ENCODE measurements at places on chromosomes 6 and 20. TPM values are rescaled to one million over a fixed set of nuclear protein-coding genes. Genes with fewer than 3 reads are reported as not detected.

LY6G6C gene
- total RNA-seq, result not detected

ENPP5 gene
- total RNA-seq, result 0.19 TPM

- H3K4me1 ChIP-seq, result peaks cover 10% of the 10 kb centered on the region
- no peak for DNase-seq
- H3K36me3 ChIP-seq, result no peaks in the 10 kb centered on the region
- H3K4me3 ChIP-seq, result no peak overlapping the region
Observed at GRCh38 chr6:26524722-26525370, 13.3 kb upstream of the HMGN4 start.

CEP250 gene
- total RNA-seq, result 27.6 TPM

DLK2 gene
- total RNA-seq, result 0.19 TPM

DNA sequence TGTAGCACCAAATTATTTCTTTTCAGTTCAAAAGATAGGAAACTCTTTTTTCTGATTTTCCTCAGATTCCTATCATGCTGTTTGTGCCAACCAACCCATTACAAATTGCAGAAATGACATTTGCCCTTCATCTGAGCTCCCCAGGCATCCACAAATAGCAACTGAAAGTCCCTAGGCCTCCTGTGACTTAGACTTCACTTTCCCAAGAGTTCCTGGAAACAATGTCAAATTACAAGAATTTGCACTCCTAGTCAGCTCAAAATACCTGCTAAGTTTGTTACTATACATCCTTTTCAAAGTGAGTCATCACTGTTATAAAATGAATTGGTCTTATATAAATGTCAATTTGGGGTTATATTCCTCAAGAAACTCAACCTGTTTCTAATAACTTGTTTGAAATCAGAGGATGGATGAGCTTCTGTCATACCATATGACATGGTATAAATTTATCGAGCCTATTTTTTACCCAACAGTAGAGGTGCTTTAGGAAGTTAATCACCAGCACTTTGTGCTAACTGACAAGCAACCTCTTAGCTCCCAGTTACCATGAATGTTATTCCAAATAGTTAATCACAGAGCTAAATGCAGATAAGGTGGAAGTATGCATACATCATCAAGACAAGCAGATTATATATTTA lies 256.5 kb downstream of the HACE1 start:
- H3K4me1 ChIP-seq, result no peaks in the 10 kb centered on the region
- no peak overlapping the region for H3K4me3 ChIP-seq
- H3K36me3 ChIP-seq, result no peaks in the 10 kb centered on the region

- no peak for DNase-seq
- no peak overlapping the region for H3K27ac ChIP-seq
- H3K4me3 ChIP-seq, result peak overlapping the region; percentile 31
- H3K27me3 ChIP-seq, result peaks cover 75% of the 10 kb centered on the region
Observed at GRCh38 chr6:108133594-108134179, 32.1 kb upstream of the NR2E1 start.

DNA sequence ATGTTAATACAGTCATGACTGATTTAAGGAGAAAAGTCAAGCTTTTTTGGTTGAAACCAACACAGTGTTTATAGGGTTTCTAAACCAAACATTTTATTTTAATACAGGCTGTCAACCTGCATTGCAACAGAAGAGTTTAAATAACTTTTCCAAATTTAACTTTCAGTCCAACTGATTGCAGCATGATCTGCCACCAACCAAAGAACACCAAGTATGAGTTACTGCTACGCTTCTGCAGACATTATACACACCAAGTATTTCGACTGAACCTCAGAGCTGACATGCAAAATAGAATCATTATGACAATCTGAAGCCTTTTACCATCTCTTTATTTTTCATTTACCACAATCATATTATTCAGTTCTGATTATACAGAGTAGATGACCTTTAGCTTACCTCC lies 151.2 kb upstream of the DST start:
- no peak overlapping the region for H3K27ac ChIP-seq
- H3K4me3 ChIP-seq, result no peak overlapping the region
- H3K4me1 ChIP-seq, result no peaks in the 10 kb centered on the region
- no peaks in the 10 kb centered on the region for H3K36me3 ChIP-seq

PPP2R5D gene
- 15.3 TPM for total RNA-seq

CHRNA4 gene
- total RNA-seq, result not detected

ARHGAP40 gene
- total RNA-seq, result not detected

DNA sequence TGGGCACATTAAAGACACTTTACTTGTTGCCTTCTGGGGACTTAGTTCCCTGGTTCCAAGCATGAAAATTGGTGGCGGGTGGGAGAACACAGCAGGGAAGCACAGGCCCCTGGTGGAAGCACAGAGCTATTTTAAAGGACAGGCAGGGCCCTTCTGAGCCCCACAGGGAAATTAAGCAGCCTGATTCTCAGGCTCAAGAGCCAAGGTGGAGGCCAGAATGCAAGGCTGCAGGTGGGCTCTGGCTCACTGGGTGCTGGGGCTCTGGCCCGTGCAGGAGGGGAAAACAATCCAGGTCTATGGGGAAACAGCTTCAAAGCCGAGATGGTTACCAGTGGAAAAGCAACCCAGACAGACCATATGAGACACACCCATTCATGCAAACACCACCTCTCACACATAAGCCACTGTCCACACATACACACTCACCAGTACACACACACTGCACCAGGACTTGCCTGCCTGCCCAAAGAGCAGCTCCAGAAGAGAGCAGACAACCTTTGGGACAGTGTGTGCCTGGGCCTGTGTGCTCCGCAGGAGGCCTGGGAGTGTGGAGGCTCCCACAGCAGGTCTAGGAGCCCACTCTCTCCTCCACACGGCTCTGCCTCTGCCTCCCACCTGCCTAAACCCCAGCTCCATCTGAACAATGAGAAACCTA lies 30.6 kb downstream of the TFEB start:
- peaks cover 6% of the 10 kb centered on the region for H3K36me3 ChIP-seq
- DNase-seq, result no peak
- H3K27me3 ChIP-seq, result no peaks in the 10 kb centered on the region
- H3K4me3 ChIP-seq, result no peak overlapping the region

- H3K27me3 ChIP-seq, result no peaks in the 10 kb centered on the region
- no peaks in the 10 kb centered on the region for H3K4me1 ChIP-seq
- no peak overlapping the region for H3K4me3 ChIP-seq
- DNase-seq, result no peak
- H3K36me3 ChIP-seq, result no peaks in the 10 kb centered on the region
- no peak overlapping the region for H3K27ac ChIP-seq
Observed at GRCh38 chr20:44759595-44759994, 13.9 kb downstream of the KCNK15 start.

CCN5 gene
- not detected for total RNA-seq

MUC22 gene
- total RNA-seq, result not detected

DNA sequence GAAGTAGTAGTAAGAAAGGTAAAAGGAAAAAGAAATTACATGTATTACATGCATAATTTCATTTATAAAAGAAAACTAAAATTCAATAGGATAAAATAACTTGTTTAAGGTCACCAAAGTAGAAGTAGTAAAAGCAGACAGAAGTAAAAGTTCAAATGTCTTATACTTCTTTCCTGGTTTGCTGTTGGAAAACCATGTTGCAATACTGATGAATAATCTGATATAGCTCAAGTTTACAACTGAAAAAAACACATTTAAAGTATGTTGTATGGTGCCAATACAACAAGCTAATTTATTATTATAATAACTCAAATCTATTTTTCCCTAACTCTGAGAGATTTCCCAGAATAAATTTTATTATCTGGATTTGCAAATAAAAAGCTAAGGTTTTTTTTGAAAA lies 78.3 kb downstream of the PHIP start:
- H3K27ac ChIP-seq, result no peak overlapping the region
- H3K27me3 ChIP-seq, result no peaks in the 10 kb centered on the region
- no peaks in the 10 kb centered on the region for H3K4me1 ChIP-seq
- H3K4me3 ChIP-seq, result no peak overlapping the region
- DNase-seq, result no peak

GRCh38 chr6:113318575-113318917 lies 538.6 kb upstream of the MARCKS start:
- H3K27ac ChIP-seq, result no peak overlapping the region
- DNase-seq, result no peak
- no peak overlapping the region for H3K4me3 ChIP-seq
- no peaks in the 10 kb centered on the region for H3K4me1 ChIP-seq
- H3K36me3 ChIP-seq, result no peaks in the 10 kb centered on the region

DNA sequence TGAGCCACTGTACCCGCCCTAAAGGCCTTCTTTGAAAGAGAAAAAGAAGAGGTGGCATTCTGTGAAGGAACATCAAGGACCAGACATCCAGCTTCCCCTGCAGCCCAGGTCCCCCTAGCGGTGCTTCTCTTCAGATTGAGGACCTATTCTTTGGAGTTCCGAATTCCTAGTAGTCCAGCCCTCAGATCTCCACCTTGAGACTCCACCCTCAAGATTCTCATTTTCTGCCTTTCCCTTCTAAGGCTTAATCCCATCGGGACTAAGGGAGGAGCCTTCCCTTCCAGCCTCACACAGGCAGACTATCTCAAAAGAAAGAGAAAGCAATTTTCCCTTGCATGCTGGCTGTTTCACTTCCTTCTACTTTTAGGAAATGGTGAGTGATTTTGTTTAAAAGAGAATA lies 32.5 kb downstream of the MUC22 start:
- peaks cover under 1% of the 10 kb centered on the region for H3K27me3 ChIP-seq
- DNase-seq, result no peak
- no peak overlapping the region for H3K4me3 ChIP-seq

DNA sequence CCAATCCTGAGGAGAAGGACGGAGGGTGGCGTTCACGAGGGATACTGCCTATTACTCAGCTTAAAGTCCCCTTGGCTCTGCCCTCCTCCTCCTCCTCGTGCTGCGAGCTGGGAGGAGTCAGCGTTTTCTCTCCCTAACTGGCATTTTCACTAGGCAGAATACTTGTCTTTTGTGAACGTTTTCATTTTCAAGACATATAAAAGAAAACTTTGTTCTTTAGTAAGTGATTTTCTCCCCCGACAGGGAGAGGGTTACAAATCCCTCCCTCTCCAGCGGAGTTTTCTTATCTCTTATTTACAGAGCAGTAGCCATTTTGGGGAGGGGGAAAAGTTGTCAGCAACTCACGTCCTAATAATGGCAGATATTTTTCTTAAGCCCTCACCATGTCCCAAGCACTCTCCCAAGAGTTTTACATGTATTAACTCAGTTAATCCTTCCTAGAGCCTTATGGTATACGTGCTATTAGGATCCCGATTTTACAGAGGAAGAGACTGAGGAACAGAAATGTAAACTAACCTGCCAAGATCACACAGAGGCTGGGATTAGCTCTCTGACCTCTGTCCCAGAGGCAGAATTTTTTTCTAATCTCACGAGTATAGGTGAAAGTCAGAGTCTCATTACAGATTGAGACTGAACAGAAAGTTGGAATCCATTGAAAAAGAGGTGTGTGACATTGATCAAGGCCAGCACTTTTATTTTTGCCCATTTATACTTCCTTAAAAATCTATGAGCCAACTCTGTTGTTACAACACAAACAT lies 30.0 kb upstream of the ZNF217 start:
- DNase-seq, result no peak
- peak overlapping the region; percentile 57 for H3K4me3 ChIP-seq
- H3K36me3 ChIP-seq, result no peaks in the 10 kb centered on the region
- H3K4me1 ChIP-seq, result peaks cover 34% of the 10 kb centered on the region

DNA sequence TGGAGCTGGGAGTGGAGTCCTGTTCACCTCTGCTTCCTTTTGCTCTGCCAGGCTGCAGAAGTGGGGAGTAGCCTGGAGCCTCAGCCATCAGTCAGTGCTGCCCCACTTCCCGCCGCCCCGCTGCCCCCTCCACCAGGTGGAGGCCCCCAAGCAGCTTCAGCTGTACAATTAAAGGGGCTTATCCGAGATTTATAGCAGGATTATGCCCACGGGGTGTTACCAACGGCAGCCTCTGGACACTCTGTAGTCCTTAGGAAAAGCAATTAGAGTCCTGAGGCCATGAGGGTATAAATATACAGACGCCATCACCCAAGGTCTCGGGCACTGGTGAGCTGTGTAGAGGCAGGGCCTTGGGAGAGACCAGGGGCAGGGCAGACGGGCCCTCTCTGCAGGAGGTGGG lies 55.4 kb downstream of the GRM4 start:
- no peak overlapping the region for H3K4me3 ChIP-seq
- H3K36me3 ChIP-seq, result no peaks in the 10 kb centered on the region
- H3K4me1 ChIP-seq, result no peaks in the 10 kb centered on the region
- no peak for DNase-seq
- peaks cover 5% of the 10 kb centered on the region for H3K27me3 ChIP-seq
- no peak overlapping the region for H3K27ac ChIP-seq

Data from CD4-positive, alpha-beta T cell (primary cell).